ENCODE measurements at places on chromosomes 2 and 18.

DNA sequence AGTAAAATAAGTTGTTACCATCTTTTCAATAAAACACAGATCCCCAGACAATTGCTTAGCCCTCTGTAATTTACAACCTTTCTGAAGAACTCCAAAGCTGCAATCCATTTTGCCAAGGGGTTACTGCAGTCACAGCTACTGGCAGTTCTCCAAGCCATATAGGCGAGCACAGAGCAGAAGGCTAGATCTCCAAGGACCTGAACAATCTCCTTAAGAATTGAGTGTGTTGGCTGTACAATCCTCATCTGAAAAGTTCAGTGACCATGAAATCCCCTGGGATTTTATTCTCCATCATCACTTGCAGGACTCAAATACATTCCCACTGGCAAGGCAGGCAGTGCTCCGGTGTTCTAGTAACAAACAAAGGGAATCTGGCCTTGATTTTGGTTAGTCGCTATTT, 103.9 kb upstream of the LRP1B start:
- DNase-seq = peak; percentile 19

GRCh38 chr2:77428946-77429345, 93.2 kb downstream of the LRRTM4 start:
- no peak for DNase-seq

DNA sequence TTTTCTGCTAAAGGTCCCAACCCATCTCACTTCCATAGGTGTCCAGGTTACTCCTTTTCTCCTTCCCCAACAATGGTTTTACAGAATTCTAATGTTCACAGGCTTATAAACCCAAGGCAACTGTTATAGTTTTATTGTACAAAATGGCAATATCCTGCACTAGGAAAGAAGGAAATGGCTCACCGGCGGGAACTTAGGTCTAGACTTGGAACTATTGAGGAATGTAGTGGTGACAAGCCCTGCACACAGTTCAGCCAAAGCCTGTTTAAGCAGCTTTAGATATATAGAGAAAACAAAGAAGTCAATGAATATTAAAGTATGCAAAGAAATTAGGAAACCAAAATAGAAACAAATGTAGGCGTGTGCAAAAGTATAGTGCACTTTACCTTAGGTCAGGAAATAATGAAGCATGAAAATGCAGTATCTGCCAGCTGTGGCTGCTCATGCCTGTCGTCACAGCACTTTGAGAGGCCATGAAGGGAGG, 22.7 kb upstream of the KCNG3 start:
- DNase-seq = no peak

DNA sequence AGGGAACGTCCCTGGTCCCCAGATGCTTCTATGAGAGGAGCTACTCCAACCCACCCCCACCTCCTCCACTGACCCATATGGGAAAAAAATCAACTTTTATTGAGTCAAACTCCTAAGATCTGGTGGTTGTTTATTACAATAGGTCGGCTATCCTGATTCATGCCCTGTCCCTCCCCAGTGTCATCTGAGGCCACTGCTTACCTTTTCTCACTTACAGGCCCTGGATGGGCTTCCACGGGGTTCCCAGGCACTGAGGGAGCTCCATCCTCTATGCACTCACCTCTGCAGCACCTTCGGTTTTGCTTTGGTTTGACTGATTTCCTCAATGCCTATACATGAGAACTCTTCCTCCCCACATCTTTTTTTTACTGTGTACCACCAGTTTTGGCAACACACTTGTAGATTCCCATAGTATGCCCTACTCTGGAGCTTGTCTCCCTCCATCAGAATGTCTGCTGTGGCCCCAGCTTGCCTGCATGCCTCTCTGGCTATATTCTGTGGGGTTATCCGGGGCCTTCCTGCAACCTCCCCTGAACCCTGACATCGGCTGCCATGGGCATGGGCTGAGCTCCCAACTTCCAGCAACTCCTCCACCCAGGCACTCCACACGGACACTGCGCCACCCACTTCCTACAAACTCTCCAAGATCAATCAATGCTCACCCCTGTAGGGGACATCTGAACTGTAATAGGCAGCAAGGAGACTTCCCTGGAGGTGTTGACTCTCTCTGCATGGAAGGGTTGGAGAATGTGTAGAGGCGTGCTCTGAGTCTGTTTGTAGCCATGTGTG, 236.1 kb downstream of the VAPA start:
- DNase-seq = no peak

DNA sequence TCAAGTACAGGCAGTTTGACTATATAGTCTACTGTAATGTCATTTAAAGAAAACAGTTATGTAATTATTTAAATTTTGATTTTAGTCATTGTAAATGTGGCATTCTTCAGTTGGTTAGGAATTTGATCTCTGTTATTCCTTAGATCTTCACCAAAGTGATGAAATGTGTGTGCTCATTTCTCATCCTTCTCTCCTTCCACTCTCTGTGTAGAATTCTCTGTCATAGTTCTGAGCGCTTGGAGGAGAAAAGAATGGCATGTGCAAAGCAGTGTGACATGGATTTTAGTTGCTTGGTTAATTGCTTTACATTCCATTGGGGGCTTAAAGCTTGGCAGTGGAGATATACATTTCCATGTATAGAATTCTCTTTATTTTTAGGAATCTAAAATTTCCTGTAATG, 14.8 kb downstream of the PIK3C3 start:
- DNase-seq = no peak

- no peak for DNase-seq
Observed at GRCh38 chr18:57841568-57841967, 38.5 kb upstream of the ATP8B1 start.

DNA sequence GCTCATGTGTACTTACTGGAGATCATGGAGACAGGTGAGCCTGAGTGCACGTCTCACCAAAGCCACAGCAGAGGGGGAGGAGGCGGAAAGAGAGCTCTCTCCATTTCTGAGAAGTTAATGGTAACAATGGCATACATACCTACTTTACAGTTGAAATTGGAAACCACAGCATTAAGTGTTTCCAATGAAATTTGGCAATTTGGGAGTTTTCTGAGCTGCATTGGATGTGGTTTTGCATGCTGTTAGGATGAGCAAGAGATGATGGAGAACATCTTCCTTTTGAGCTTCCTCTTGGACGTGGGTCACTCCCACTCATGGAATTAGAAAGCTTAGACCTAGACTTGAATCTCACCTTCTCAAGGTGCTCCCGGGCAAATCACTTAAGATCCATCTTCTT, 25.5 kb upstream of the IL37 start:
- no peak for DNase-seq

DNA sequence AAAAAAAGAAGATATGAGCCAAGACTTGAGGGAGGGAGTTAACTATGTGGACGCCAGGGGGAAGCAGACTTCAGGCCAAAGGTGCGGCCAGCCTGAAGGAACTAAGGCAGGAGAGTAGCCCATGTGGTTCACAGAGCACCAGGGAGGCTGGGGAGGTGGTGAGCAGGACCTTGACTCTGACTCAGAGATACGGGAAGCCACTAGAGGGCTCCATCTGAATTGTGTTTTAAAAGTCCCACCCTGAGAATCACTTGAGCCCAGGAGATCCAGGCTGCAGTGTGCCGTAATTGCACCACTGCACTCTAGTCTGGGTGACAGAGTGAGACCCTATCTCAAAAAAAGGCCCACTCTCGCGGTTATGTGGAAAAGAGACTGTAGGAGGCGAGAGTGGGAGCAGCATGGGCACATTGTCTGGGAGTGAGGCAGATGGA, 12.3 kb downstream of the CEP192 start:
- DNase-seq = peak; percentile 22

- DNase-seq = peak; percentile 36
Observed at GRCh38 chr2:101145406-101145805, 5.8 kb downstream of the TBC1D8 start.

GRCh38 chr2:177270531-177270930, 6.0 kb upstream of the NFE2L2 start:
- DNase-seq = no peak

GRCh38 chr2:99140056-99140859, 1.2 kb upstream of the C2orf15 start:
- DNase-seq = no peak

DNA sequence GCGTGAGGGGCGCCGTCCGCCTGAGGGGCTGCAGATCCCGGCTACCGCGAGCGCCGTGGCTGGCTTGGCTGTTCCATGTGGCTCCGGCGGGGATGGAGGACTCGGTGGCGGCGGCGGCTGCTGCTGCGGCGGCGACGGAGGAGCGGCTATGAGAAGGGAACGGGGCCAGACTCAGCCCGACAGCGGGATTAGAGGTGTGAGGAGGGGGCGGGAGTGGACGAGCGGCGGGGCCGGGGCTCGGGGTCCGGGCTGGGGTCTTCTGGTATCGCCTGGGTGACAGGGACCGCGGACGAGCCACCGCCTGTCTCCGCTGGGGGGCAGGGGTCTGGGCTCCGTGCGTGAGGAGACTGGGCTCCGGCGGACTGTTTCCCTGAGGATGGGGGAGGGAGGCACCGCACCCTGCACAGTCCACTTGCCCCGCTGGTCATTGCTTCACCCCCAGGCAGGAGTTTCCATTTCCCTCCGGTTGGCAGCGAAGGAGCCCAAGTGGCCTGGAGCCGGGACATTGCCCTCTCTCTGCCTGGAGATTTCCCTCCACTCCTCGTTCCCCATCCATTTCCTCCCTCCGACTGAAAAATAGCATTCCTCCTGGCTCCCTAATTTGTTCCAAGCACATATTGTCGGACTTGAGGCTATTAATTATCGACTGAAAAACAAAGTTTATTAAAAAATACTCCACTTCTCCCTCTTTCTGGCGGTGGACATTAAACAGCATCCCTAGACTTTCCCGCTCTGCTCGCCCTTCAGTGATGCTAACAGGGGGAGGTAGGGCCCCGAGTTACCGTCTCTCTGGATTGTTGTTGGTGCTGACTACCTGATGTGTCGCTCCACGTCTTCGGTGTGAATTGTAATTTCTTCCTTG, 577 bp downstream of the EHBP1 start:
- DNase-seq = peak; percentile 76

DNA sequence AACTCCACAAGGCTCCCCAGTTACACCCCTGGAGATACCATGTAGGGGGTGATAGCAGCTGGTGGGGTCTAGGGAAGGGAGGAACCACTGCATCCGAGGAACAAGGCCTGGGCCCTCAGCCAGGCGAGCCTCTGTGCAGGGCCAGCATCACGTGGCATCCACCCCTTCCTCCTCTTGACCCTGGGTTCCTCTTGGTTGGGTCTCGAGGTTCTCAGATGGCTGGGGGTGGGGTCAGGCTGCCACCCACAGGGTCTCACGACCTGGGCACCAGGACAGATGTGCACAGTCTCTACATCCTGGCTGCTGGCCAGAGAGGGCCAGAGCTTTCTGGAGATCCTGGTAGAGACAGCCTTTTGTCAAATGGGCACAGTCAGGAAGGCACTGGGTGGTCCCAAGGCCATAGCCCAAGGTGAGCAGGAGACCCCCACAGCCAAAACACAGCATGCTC, 10.4 kb downstream of the HS6ST1 start:
- no peak for DNase-seq

GRCh38 chr2:218360453-218360852, 3.8 kb downstream of the CATIP start:
- DNase-seq = no peak

DNA sequence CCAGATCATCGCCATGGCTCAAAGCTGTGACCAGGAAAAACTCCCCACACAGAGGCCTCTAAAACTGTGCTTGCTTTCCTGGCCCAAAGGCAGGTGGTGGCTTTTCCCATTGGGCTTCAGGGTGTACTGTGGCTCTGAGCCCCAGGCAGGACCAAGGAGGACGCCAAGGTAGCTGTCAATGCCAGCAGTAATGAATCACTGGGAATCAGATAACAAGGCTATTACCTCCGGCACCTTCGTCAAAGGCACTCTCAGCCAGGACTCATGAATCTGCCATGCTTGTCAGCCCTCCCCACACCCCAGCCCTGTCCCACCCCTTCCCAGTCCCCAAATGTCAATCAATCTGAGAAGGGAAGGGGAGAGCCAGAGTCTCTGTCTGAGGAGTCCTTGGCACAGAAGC, 27.9 kb upstream of the EN1 start:
- no peak for DNase-seq

DNA sequence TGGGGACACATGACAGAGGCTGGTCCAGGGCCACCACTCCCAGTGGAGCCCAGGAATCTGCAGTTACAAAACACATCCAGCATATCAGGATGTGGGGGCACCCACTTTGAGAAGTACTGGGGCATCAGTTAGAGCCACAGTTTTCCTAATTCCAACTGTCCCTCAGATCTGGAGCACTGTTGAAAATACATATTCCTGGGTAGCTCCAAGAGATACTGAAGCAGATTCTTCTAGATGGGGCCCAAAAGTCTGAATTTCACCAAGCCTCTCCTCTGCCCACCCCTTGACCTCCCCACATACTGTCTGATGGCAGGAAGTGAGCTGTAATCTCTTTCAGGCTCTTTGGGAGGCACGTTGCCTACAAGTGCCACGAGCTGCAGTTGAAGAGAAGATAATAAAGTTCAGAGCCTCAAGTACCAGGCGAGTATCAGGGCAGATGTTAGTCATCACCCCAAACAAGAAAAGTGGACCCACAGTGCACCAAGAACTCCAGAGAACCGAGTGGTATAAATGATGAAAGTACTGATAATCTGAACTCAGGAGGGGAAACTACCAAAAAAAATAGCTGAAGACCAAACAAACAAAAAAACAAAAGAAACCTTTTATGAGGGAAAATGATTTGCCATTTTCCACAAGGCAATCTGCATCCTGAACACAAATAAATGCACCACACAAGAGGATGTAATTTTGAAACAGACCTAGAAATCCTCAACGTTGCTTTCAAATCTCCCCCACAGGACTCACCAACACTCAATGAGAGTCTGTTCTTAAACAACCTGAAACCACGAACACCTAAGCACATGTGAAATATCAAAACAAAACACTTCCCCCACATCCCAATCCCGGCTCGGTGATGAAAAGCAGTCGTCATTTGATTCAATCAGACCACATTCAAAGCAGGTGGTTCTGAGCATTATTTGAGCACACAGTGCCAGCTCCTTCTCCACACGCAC, 98.7 kb downstream of the TCF4 start:
- DNase-seq = no peak

DNA sequence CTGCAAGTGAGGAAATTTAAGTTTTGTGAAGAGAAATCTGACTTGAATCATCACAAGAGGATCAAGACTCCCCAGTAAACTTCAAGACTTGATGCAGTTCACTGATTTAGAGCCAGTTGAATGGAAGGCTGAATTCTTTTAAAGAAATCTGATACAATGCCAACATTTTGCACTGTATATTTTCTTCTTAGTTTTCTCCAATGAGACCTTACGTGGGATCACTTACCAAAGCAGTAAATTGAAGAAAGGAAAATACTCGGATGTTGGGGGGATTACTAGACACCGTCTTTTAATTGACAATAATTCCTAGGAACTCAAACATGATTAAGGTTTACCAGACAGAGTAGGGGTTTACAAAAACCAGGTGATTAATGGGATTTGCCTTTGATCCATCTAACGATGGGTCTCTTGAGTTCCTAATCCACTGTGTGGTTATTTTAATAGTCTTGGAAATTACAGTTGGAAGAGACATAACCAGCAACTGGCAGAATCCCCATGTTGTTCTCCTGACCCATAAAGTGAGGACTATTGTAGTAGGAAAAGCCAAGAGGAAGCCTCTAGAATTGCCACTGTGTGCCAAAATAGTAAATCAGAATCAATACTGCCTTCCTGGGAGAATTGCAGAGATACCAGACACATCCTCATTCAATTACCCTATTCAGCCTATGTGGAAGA, 354.5 kb downstream of the PID1 start:
- no peak for DNase-seq

- no peak for DNase-seq
Observed at GRCh38 chr18:52933356-52933755, 593.4 kb downstream of the DCC start.

All from lung (tissue), 17 donors.